ENCODE measurements at places on chromosomes 4 and X.

GRCh38 chr4:147877308-147877771 is 145.5 kb downstream of the ARHGAP10 start:
- DNase-seq = no peak

DNA sequence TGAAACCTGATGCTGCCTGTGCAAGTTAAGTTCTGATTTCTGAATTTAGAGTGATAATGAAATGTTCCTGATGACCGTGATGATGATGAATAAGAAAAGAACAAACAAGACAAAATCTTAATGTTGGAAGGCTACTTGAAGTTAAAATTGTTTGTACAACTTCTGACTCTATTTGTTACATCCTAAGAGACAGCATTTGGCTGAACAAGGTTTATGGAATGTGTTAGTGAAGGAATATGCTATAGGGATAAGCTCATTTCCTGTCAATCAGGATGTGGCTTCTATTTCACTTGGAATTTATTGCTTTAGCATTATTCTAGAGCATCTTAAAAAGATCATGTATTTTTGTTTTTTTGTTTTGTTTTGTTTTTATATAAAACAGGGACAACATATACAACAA is 267.5 kb downstream of the FAT4 start:
- DNase-seq = no peak

DNA sequence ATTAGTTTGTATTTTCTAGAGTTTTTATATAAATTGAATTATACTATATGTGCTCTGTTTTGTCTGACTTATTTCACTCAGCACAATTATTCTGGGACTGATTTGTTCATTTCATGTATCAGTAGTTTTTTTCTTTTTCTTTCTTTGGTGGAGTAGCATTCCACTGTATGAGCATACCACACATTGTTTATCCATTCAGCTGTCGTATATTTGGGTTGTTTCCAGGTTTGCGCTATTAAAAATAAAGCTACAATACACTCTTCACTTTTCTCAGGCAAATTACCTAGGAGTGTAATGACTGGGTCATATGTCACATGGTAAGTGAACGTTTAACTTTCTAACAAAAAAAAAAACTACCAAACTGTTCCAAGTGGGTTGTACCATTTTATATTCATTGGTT is 9.6 kb upstream of the OTUD4 start:
- DNase-seq = no peak

DNA sequence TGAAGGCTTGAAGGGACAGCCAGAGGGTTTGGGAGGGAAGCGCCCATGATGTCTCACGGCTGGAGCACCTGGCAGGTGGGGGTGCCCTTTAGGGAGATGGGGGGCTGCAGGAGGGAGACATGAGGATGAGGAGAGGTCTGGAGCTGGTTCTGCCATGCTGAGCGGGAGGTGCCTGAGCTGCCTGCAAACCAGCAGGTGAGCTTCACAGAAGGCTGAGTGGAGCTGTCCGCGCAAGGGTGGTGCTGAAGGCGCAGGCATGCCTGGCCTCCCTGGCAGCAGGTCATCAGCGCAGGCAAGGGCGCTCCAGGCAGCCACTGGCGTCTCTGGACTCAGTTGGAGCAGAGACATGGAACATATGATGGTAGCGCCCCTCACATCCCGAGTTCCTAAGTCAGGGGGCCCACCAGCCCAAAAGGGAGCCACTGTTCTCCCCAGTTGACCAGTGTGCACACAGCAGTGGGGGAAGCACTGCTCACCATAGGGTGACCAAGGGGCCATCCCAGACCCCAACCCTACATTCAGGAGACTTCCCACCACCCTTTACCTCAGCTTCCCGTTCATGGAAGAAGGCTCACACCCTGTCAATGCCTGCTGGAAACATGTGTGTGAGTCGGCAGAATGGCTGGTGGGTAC is 25.8 kb downstream of the ADRA2C start:
- DNase-seq = no peak

- peak; percentile 29 for DNase-seq
These were observed 78.0 kb upstream of the DRD5 start for GRCh38 chr4:9703391-9703790.

DNA sequence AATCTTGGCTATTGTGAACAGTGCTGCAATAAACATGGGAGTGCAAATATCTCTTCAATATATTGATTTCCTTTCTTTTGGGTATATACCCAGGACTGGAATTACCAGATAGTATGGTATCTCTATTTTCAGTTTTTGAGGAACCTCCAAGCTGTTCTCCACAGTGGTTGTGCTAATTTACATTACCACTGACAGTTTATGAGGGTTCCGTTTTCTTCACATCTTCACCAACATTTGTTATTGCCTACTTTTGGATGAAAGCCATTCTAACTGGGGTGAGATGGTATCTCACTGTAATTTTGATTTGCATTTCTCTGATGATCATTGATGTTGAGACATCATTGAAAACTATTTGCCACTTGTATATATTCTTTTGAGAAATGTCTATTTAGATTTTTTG is 79.6 kb upstream of the ZNF827 start:
- DNase-seq = no peak

DNA sequence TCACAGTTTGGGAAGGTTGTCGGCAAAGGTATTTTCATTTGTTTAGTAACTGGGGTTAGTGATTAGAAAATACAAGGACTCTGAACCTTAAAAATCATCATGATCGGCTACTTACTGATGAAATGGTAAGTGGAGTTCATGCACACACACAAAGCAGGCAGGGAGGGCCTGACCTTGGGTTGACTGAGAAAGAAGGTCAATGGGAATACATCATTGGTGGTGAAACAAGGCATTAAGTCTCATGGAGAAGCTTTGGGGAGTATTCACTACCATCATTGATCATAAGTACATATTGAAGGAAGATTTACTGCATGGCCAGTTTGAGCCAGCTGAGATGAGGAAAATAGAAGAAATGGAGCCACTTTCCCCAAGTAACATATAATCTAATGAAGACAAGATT is 74.4 kb downstream of the LUZP4 start:
- no peak for DNase-seq

- no peak for DNase-seq
These were observed 8.5 kb upstream of the SPANXN4 start for GRCh38 chrX:143017272-143017671.

DNA sequence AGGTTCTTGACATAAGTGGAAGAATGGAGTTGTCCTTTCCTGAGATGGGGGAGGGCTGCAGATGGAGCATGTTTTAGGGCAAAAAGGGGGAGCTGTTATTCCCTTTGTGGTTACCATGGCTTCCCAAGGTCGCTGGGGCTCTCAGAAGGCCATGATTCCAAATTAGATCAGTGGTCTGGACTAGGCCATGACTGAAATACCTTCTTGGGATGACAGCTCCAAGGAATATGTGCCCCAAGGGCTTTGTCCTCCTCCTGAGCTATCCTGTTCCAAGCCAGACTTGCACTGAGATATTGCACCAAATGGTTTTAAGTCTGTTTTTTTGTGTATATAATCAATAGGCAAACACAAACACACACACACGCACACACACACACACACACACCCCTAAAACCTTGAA is 3.0 kb upstream of the RBPJ start:
- DNase-seq = no peak

All from activated CD4-positive, CD25-positive, alpha-beta regulatory T cell treated with anti-CD3 and anti-CD28 coated beads, Interleukin-2, amount 50 U/mL, for 16 hours (primary cell).